Activated T-cell treated with anti-CD3 and anti-CD28 coated beads, Interleukin-2, amount 50 U/mL, for 72 hours (primary cell): ENCODE measurements at places on chromosomes 11 and 22.

DNA sequence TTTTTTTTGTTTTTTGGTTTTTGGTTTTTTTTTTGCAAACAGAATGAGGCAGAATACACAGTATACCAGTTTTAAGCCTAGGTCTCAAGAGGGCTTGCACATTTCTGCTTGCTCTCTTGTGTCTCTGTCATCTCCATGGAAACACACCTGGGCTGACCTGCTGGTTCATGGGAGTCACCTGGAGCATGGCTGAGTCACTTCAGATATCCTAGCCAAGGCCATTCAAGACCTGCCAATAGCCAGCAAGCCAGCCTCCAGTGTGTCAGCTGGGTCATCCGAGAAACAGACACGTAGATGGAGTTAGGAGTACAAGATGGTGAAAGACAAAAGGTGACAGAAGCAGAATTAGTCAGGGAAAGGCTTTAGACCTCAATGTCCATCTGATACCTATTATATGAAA lies 124.2 kb upstream of the SEZ6L start:
- no peak for DNase-seq

GRCh38 chr11:6387811-6388599 lies 2.3 kb upstream of the SMPD1 start:
- no peak for DNase-seq

DNA sequence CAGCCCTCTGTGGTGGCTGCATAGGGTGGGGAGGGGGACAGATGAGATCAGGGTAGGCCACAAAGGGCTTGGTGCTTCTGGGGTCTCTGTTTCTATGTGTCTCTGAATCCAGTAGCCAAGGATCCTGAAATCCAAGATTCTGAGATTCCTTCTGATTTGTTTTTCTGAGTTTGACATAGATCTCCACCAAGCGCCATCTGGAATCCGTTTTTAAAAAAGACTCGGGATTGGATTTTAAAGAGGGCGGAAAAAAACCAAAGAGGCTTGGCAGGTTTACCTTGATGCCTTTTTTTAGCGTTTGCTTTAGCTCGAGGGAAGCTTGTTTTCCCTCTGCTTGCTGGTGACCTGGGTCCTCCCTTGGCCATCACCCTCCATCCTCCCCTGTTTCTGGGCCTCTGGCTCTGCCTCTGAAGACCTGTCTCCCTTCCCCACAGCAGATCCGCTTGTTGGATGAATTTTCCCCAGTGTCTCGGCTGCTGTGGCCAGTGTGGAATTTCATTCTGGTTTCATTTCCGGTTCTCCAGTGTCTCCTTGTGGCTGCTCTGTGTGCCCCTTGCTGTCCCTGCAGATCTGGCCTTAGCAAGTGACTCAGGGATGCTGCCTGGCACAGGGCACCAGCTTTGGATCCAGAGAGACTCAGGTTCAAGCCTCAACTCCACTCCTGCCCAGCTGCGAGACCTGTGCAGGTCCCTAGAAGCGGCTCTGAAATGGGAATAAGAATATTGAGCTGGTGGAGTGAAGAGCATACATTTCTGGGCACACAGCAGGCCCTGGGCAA lies 15.1 kb downstream of the SYNGR1 start:
- DNase-seq = no peak

GRCh38 chr11:98227278-98227677 lies 793.5 kb upstream of the CNTN5 start:
- no peak for DNase-seq

DNA sequence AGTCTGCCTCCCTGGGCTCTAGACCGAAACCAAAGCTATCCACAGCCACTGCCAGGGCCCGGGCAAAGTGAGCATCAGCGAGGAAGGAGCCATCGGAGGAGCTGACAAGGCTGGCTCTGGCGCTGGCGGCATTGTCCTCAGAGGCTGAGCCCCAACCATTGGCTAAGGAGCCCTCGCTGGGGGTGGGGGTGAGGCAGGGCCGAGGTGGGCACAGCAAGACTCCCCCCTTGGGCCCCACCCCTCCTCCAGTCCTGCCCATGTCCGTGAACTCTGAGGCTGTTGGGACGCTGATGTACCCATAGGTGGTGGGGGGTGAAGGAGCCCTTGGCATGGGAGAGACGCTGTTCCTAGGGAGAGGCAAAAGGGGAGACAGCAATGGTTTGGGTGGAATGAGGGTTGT lies 11.2 kb downstream of the ROBO4 start:
- DNase-seq = no peak

- DNase-seq = no peak
Measured at GRCh38 chr11:32094923-32095322, 4.0 kb downstream of the RCN1 start.
